Anterior cingulate cortex (tissue), 58 donors: ENCODE measurements at places on chromosomes 5 and 9.

- no peak for DNase-seq
Measured at GRCh38 chr5:35887321-35888100, 30.8 kb downstream of the IL7R start.

DNA sequence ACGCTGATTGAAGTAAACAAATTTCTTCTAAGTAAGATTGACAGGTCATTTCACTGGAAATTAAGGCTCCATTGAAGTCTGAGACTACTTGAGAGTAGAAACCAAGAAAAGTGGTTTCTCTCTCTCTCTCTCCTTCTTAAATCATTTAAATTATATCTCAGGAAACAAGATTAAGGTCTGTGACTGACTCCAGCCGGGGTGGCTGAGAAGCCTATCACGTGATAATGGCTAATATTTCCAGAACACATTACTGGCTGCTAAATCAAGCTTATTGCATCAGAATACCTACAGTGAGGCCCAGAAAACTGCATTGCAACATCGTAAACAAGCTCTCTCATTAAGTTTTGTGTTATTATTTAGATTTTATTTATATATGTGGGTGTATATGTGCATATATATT lies 88.4 kb downstream of the PTCD2 start:
- DNase-seq, result no peak

- DNase-seq, result no peak
Measured at GRCh38 chr5:172586125-172587060, 54.7 kb upstream of the NEURL1B start.

GRCh38 chr9:112020680-112021596 lies 124.3 kb downstream of the UGCG start:
- no peak for DNase-seq

GRCh38 chr9:69035438-69036308 lies at the start of gene FXN:
Gene FXN, plus strand, starts transcription at chr9:69035752. Its CDS starts 31 bp downstream, at chr9:69035783.
- DNase-seq, result peak; percentile 69

- DNase-seq, result no peak
Measured at GRCh38 chr9:102047549-102047948, 309.1 kb upstream of the GRIN3A start.

- DNase-seq, result no peak
Measured at GRCh38 chr9:136572003-136572827, 26.4 kb upstream of the NOTCH1 start.

DNA sequence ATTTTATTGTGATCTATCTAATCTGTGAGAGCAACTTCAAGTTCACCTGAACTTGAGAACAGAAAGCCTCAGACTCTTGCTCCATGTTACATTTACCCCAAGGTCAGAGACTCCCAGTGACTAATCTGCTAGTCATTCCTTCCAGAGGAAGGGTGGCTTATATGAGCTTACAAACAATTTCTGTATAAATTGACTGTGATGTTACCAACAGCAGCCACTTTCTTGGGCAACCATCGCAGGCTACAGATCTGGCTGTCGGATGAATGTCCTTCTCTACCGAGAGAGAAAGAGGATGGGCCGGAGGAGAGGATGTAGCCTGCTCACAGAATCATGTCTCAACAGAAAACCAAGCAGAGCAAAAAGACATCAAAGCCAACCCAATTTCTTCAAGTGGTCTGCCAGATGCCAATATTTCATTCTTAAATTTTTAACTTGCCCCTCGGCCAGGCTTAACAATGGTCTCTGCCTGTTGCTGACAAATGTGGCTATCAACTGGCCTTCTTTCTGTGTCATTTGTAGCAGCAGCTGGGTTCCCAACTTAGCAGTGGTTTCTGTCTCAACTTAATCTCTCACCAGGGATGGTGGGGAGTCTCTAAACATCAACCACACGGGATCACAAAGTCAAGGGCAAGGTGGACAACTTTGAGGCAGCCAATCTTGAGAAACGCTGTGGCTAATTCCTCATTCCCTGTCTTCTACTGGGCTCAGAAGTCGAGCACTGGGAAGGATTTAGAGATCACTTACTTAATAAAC lies 81.3 kb downstream of the RAPGEF1 start:
- DNase-seq, result no peak

DNA sequence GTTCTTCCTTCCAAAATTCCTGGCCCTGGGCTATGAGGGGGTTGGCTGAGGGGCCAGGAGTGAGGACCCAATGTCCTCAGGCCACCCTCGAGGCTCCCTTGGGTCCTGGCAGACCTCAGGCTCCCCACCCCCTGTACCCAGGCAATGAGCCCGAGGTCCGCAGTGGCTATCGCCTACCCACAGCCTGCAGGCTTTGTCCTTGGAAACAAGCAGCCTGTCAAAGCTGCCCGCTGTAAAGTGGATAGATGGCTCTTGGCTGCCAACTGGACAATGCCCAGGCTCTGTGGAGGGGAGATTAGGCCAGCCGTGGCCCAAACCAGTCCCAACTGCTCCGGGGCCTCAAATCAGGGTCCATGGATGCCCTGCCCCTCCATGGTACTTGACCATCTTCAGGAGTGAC lies 2.2 kb upstream of the ADGRD2 start:
- no peak for DNase-seq

DNA sequence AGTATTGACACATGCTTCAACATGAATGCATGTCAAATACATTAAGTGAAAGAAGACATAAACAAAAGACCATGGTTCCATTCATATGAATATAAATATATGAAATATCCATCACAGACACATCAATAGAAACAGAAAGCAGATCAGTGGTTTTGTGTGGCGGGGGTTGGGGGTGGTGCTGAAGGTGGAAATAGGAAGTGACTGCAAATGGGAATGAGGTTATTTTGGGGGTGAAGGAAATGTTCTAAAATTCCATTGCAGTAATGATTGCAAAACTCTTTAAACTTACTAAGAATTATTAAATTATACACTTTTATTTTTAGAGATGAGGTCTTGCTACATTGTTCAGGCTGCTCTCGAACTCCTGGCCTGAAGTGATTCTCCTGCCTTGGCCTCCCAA lies 28.7 kb downstream of the TAF1L start:
- no peak for DNase-seq

- no peak for DNase-seq
Measured at GRCh38 chr9:128007566-128008138, 26.9 kb upstream of the EEIG1 start.

GRCh38 chr5:160643616-160644240 lies 208.3 kb downstream of the ATP10B start:
- no peak for DNase-seq

- DNase-seq, result no peak
Measured at GRCh38 chr5:100493996-100494395, 41.2 kb upstream of the FAM174A start.

DNA sequence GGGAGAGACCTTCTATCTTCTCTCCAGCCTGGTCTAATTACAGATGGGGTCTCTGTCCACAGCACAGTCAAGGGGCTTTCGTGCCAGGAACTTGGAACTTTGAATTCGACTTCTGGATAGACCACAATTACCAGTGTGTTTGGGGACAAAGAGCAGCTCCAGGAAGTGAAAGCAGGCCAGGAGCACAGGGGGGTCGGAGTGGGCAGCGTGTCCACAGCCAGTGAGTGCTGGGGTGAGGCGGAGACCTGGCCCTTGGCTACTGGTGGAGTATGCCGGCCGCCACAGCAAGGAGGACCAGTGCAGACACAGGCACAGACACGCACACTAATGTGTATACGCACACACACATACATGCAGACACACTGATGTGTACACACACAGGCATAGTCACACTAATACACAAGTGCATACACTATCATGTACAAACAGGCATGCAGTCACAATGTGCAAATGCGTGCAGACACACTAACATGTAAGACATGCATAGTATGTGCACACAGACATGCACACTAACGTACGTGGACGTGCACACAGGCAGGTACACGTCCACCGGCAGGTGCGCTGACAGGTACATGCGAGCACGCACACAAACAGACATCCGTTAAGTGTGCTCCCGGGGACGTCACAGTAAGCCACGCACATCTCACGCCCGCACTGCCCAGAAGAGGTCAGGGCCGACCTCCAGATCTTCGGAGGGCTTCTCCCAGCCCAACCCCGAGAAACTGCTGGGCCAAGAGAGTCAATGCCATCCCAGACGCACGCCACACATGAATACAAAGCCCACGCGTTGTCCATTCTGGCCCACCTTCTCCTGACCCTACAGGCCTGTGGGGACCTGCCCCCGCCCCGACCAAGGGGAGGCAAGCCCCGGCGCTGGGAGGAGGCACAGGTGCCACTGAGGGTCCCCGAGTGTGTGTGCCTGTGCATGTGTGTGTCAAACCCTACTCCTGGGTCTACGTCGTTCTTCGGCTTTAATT lies 46.5 kb downstream of the NKD2 start:
- no peak for DNase-seq

GRCh38 chr5:178774866-178775539 lies 44.5 kb upstream of the ZNF354A start:
- no peak for DNase-seq

DNA sequence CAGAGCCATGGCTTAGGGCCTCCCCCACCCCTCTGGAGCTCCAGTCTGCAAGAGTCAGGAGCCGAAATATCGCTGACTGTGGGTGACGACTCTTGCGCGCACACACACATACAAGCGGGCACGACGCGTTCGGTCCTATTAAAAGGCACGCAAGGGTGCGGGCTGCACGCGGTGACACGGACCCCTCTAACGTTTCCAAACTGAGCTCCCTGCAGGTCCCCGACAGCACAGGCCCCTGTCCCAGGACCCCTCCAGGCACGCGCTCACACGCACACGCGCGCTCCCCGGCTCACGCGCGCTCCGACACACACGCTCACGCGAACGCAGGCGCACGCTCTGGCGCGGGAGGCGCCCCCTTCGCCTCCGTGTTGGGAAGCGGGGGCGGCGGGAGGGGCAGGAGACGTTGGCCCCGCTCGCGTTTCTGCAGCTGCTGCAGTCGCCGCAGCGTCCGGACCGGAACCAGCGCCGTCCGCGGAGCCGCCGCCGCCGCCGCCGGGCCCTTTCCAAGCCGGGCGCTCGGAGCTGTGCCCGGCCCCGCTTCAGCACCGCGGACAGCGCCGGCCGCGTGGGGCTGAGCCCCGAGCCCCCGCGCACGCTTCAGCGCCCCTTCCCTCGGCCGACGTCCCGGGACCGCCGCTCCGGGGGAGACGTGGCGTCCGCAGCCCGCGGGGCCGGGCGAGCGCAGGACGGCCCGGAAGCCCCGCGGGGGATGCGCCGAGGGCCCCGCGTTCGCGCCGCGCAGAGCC lies at the start of gene GRIN1:
GRIN1 (plus strand) TSS at position 433 of the 746 bp plus-strand sequence. CDS start 333 bp downstream, outside the sequence.
- no peak for DNase-seq

- DNase-seq, result no peak
Measured at GRCh38 chr9:137801023-137801319, 76.6 kb upstream of the CACNA1B start.

DNA sequence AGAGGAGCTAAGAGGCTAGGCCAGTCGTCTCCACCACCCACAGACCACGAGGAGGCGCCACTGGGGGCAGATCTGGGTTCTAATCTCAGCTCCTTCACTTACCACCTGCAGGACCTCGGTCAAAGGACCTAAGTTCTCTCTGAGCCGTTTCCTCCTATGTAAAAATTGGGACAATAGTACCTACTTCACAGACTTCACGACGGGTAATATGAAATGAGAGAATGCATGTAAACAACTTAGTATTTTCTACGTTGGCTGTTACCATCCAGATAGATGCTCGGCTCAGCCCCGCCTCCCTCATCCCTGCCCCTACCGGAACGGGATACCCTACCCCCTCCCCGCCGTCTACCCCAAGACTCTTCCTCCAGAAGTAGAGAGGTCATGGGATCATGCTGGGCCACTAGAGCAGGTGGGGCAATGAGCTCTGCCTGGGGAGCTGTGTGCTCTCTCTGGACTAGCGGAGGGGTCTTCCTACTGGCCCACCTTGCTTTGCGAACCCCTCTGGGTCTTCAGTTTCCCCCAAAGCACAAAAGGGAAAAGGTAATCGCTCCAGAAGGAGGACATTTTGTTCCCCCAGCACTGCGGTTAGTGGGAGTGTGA lies 541 bp downstream of the GNPDA1 start:
- no peak for DNase-seq

DNA sequence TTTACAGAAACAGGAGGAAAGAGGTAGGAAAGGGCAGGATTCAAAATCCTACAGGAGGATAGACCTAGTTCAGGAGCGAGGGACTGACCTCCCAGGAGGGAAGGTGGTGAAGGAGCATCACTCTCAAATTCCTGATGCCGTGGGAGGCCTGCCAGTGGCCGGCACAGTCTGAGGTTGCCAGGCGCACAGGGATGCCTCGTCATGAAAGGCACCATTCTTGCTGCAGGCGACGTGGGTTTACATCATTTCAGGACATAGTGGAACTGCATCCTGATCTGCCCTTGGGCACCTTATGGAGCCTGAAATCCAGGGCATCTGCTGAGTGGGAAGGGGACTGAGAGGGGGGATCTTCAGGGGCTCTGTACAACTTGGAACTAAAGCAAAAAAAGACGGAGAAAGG lies 163.2 kb upstream of the S1PR3 start:
- no peak for DNase-seq

- no peak for DNase-seq
Measured at GRCh38 chr5:36743891-36744772, 132.4 kb upstream of the NIPBL start.

DNA sequence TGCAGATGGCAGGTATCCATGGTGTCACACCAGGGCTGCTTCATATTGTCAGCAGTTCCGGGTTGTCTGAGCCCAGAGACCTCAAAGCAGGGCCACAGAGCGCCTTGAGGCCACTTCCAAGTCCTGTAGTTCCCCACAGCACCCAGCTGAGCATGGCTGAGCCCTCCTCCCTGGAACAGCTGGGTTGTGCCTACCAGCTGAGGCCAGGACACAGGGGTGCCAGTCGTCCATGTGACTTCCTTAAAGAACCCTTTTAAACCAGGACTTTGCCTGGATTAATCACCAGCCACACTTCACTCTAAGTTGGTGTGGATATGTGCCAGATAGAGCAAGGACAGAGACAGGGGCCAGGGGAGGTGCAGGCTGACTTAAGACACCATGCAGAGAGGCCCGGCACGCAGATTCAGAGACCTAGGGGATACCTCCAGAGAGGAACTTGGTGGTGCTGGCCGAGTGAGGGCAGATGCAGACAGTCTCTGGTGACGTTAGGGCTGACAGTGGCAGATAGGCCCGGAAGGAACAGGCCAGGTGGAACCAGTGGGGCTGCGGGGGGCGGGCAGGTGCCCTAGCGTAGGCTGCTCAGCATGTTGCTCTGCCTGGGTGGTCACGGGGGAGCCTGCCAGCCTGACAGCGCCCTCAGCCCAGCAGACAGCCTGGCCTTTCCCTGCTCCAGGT lies 142.7 kb downstream of the CACNA1B start:
- DNase-seq, result no peak

- no peak for DNase-seq
Measured at GRCh38 chr5:55657443-55657842, 54.7 kb downstream of the SLC38A9 start.

- DNase-seq, result no peak
Measured at GRCh38 chr9:2583308-2584013, 38.1 kb upstream of the VLDLR start.

- DNase-seq, result no peak
Measured at GRCh38 chr5:5288201-5288600, 134.3 kb upstream of the ICE1 start.

- DNase-seq, result no peak
Measured at GRCh38 chr5:78808380-78808779, 159.8 kb upstream of the LHFPL2 start.

- DNase-seq, result no peak
Measured at GRCh38 chr9:104784098-104784497, 20.2 kb downstream of the NIPSNAP3B start.

- no peak for DNase-seq
Measured at GRCh38 chr9:98101868-98102273, 17.2 kb downstream of the TRIM14 start.
